ENCODE measurements at places on chromosomes 6 and 20.

- no peak for DNase-seq
Measured at GRCh38 chr6:25219216-25219916, 59.8 kb upstream of the CARMIL1 start.

DNA sequence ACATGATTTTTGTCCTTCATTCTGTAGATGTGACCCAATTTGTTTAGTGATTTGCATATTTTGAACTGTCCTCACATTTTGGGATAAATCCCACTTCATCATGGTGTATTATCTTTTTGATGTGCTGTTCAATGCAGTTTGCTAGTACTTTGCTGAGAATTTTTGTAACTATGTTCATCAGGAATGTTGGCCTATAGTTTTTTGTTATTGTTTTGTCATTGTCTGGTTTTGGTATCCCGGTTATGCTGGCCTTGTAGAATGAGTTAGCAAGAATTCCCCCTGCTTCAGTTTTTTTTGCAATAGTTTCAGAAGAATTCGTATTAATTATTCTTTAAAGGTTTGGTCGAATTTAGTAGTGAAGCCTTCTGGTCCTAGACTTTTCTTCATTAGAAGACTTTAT is 11.9 kb downstream of the KIF25 start:
- DNase-seq, result no peak

GRCh38 chr6:137094411-137095008 is 49.7 kb upstream of the IL20RA start:
- DNase-seq, result peak; percentile 75

DNA sequence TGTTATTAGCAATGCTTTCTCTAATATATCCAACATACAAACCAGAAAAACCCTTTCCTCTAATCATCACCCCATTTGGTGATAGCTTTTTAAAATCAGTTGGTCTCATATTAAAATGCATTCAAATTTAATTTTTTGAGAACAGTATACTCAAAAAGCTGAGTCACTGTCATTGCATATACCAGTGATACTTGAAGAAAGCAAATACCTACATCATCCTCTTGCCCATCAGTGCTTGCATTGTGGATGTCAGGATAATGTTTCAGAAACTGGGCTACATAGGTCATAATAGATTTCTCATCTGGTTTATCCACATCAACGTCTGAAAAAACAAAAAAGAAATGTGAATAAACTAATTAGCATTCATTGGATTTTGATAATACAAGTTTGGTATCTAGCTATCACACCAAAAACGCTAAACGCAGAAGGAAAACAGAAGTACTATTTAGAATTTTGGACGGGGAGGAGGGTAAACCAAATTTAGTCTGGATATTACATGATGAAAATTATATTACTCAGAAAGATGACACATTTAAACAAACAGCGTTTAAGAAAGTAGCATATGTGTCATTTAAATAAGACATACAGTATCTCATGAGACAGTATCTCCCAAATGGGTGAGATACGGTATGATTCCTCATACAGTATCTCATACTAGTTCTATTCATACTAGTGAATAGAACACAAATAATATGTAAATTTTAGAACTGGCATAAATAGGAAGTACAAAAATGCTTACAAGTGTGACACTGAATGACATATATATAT is 134.6 kb downstream of the SYNE1 start:
- no peak for DNase-seq

DNA sequence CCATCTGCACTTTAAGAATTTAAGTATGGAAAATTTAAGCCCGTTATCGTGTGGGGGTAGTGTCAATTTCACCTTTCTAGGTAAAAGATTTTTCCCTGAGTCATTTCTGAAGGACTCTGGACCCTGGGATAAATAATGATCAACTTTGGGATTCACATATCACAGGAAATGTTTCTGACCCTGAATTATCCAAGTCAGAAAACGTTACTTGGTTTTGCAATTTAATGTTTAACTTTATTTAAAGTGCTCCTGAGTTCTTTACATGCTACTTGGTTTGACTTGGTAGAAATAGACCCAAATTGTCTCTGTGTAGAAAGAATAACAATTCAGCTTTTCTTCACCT is 1.5 kb upstream of the SLC17A3 start:
- no peak for DNase-seq

GRCh38 chr6:15232836-15233510 is 12.9 kb upstream of the JARID2 start:
- no peak for DNase-seq

Data from RKO (cell line).